ENCODE measurements at places on chromosomes 5 and 9.

- DNase-seq, result no peak
These were observed 40.7 kb downstream of the FBXW11 start for GRCh38 chr5:171965745-171966144.

- DNase-seq, result no peak
These were observed 943.7 kb downstream of the CDH18 start for GRCh38 chr5:19044311-19044710.

GRCh38 chr9:88745276-88746001 is 210.5 kb downstream of the NXNL2 start:
- no peak for DNase-seq

DNA sequence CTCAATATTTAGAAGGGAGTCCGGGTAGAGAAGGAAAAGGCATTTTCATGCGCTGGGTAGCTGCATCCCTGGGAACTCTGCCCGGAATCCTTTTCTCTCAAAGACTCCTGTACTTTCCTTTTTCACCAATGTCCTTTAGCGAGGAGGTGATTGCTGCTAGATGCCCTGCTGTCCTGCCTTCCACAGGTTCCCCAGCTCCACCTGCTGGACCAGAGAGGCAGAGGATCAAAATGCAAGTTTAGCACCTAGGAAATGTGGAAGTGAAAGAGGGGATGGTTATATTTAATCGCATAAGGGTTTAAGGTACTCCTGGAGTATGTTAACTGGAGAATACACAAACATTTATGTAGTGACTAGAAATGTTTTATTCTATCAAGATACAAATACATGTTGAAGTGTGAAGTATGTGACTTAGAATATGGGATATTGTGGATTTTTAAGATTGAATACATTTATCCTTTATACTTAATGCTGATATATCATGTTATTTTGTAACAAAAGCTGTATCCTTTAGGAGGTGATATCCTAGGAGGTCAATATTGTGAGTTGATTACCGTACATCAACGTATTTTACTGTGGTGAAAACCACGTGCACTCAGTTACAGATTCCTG is 145.7 kb downstream of the ARHGAP26 start:
- DNase-seq, result no peak

- DNase-seq, result no peak
These were observed 187.2 kb upstream of the PANK3 start for GRCh38 chr5:168766426-168766700.

DNA sequence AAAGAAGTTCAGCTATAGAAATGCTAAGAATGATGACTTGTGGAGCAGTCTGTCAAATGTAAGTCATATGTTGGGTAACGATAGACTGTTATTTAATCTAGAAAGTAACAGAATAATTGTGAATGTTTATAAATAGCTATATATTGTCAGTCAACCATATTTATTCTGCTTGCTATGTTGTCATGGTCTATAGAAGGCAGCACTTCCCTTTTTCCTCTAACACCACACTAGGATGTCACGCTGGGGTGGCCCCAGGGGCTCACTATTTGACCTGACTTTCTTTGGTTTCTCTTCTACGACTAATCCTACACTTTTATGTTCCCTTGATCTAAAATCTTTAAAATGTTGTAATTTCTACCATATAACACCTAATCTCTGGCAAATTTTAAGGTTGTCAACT is 20.5 kb downstream of the ERAP2 start:
- DNase-seq, result no peak

- DNase-seq, result no peak
These were observed 186.3 kb downstream of the AOPEP start for GRCh38 chr9:94912700-94913249.

DNA sequence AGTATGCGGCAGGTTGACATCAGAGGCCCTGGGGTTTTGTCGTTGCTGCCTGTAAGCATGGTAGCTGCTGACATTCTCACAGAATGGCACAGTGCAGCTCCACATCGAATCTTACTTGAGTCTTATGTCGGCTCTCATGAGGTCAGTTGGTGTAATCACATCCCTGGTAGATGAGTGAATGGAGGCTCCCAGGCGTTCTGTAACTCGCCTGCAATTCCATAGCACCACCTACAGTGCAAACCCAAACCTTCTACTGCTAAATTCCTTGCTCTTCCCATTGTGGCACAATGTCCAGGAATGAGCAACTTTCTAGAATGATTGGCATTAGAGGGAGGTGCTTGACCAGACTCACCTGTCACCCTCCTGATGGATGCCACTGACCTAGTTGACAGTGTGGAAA is 578.4 kb downstream of the CCDC171 start:
- DNase-seq, result no peak

GRCh38 chr5:179588166-179588565 is 35.3 kb downstream of the HNRNPH1 start:
- no peak for DNase-seq

DNA sequence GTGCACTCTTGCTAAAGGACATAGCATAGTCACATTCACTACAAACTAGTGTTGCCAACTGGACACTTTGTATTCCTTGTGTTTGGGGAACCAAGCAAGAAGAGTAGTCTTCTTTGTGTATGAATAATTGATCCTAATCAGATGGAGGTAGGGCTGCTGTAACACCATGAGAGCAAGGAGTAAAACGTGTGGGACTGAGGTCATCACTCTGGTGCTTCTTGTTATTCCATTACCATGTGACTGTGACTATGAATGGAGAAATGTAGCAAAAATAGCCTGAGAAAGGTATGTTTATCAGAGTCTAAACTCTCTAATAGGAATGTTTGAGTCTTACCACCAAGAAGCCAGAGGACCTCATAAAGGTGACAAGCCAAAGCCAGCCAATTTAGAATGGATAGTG is 966.9 kb downstream of the TAF11L14 start:
- no peak for DNase-seq

DNA sequence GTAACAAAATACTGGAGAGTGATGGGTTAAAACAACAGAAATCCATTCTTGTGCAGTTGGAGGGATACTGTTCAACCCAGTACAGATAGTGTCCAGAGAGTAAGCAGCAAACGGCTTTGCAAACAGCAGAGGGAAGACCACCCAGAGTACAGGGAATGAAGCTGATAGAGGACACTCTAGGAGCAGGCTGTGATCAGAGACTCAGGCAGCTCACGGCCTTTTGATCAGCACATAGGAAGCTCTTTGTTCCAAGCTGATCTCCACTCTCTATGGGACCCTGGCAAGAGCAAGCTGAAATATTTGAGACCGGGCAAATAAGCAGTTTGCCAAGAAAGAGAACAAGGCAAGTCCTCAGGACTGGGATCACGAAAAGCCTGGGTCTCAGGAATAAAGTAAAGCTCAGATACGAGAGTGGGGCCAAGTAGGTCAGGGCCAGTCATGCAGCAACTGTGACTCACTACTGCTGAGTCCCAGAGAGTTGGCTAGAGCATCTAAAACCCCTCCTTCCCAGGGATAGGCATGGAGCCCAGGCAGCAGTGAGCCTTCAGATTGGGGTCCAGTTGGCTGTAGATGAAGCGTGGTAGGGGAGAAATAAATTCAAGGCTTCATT is 52.4 kb downstream of the MELK start:
- no peak for DNase-seq

DNA sequence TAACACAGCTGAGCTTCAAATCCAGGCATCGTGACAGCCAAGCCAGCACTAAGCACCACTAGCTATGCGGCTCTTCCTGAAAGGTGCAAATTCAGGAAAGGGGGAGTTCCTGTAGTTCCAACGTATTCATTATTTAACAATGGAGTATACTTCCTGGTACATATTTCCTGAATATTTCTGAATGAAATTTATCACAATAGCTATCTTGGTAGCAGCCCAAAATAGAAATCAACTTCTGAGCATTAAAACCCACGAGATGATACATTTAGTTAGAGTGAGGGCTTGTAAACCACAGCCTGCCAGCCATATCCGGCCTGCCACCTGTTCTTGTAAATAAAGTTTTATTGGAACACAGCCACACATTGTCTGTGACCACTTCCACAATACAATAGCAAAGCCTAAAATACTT is 109.7 kb upstream of the RETREG1 start:
- no peak for DNase-seq

GRCh38 chr5:68652534-68652965 is 437.0 kb downstream of the PIK3R1 start:
- DNase-seq, result no peak

DNA sequence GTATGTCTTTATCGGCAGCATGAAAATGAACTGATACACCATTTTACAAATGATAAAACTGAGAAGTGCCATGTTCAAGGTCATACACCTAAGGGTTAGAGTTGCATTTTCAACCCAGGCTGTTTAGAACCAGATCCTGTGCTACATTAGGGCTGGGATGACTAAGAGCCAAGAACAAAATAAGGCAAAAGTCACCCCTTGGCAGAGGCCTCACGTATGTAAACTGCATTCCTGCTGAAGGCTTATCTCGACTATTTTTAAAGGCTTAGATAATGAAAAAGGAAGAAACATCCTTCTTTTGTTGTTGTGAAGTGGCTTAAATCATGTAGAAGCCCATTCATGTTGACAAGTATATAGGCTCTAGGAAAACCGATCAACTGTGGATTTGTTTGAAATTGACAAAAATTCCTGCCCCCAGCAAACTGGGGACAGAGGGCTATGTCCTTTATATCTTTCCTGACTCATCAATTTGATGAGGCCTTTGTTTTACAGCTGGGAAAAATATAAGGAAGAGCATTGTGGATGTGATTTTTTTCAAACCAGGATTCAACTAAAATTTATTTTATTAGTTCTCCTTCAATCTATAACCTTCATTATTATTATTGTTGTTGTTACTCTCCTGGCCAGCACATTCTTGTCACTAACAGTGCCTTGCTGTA is 196.5 kb downstream of the SNX18 start:
- DNase-seq, result no peak

- no peak for DNase-seq
These were observed 147.6 kb downstream of the CEMIP2 start for GRCh38 chr9:71620746-71621145.

- no peak for DNase-seq
These were observed 47.8 kb downstream of the C9orf152 start for GRCh38 chr9:110160123-110160522.

DNA sequence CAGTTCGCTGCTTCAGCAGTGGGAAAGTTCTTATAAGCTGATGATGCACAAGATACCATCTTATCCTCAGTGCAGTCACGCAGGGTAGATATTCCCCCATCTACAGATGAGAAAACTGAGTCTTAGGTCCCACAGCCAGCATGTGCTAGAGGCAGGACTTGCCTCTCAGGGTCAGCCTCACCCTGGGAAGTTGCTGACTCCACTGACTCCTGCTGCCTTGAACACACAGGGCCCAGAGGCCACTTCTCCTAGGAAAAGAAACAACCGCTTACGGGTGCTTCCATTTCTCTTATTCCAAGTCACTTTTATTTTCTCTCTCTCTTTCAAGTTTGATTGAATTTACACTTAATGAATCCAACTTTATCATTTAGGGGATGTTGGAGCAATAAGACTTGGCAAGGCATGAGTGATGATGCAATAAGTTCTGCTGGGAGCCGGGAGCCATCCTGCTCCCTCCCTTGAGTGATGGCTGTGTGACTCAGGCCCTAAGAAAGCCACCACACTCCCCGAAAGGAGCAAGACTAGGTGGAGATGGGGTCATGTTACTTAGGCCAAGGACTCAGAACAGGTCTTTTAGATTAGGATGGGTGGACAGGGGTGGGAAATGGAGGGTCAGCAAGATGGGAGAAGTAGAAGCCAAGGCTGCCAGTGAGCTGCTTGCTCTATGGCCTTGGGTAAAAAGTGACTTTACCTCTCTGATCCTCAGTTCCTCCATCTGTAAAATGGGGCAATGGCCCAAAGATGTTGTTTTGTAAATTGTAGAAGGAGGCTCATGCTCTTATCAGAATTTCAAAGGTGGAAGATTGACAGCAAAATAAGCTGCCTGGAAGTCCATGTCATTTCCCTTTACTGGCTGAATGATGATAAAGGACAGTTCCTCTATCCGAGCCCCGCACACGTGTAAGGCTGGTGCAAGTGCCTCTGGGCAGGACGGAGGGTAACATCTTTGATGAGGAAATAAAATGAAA is 67.4 kb upstream of the ZNF618 start:
- DNase-seq, result no peak

- no peak for DNase-seq
These were observed 13.3 kb upstream of the LPCAT1 start for GRCh38 chr5:1536871-1537602.

- DNase-seq, result no peak
These were observed 85.4 kb downstream of the HSD17B4 start for GRCh38 chr5:119537704-119538103.
